Suprapubic skin (tissue), 4 donors: ENCODE measurements at places on chromosomes 12 and 14. TPM values are rescaled to one million over a fixed set of nuclear protein-coding genes. Genes with fewer than 3 reads are reported as not detected.

- no peaks in the 10 kb centered on the region for H3K36me3 ChIP-seq
- H3K27ac ChIP-seq, result no peak overlapping the region
- peaks cover 34% of the 10 kb centered on the region for H3K4me1 ChIP-seq
- H3K4me3 ChIP-seq, result no peak overlapping the region
These were observed 11.4 kb upstream of the ART4 start for GRCh38 chr12:14854586-14855183.

IL23A gene
- total RNA-seq, result not detected

PAN2 gene
- total RNA-seq, result 27.2 TPM

- no peaks in the 10 kb centered on the region for H3K27me3 ChIP-seq
- no peaks in the 10 kb centered on the region for H3K36me3 ChIP-seq
- no peak for DNase-seq
- peak overlapping the region; percentile 91 for H3K27ac ChIP-seq
These were observed 856 bp downstream of the ZBTB42 start for GRCh38 chr14:104801520-104802393.

DNA sequence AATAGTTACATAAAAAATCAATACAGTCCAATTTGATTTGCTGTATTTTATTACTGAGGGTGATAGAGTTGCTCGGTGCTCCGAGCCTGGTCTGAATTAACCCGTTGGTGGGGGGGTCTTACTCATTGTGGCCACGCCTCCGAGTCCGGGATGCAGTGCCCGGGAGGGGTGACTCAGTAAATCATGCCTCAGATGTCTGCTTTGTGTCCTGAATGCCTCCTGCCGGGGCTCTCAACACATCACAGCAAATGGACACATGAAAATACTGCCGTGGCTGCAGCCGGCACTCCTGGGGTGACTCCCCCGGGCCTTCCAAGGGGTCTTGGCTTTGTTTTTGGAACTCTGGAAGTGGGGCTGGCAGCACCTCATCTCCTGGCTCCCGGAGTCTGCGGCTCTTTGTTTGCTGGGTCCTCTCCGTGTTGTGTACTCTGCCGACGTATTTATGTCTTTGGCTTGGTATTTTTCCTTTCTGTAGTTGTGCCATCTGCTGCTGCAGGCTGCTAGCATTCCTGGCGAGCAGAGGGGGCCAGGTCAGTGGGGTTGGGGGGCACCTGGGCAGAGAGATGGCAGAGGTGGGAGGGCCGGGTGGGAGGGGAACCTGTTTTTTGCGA lies 129.0 kb downstream of the AACS start:
- no peak overlapping the region for H3K4me3 ChIP-seq
- H3K36me3 ChIP-seq, result no peaks in the 10 kb centered on the region
- no peak overlapping the region for H3K27ac ChIP-seq
- H3K27me3 ChIP-seq, result peaks cover 69% of the 10 kb centered on the region

DNA sequence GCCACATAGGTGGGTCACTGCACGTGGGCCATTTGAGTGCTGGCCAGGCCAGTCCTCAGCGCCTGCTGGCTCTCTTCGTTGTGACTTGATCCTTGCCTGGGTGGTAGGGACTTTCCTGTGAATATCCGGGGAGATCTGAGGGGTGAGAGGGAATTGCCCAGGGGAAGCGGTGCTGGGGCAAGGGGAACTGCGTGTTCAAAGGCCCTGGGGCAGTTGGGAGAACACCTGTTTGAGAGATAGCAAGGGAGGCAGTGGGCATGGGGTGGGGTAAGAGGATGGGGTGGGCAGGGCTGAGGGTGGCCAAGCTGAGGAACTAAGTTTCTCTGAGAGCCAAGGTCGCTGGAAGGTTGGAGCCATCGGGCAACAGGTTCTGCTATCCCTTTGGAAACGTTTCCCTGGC lies 25.0 kb downstream of the SETD1B start:
- peaks cover 65% of the 10 kb centered on the region for H3K36me3 ChIP-seq
- H3K27me3 ChIP-seq, result no peaks in the 10 kb centered on the region
- no peak overlapping the region for H3K4me3 ChIP-seq
- H3K27ac ChIP-seq, result no peak overlapping the region
- no peaks in the 10 kb centered on the region for H3K4me1 ChIP-seq

DNA sequence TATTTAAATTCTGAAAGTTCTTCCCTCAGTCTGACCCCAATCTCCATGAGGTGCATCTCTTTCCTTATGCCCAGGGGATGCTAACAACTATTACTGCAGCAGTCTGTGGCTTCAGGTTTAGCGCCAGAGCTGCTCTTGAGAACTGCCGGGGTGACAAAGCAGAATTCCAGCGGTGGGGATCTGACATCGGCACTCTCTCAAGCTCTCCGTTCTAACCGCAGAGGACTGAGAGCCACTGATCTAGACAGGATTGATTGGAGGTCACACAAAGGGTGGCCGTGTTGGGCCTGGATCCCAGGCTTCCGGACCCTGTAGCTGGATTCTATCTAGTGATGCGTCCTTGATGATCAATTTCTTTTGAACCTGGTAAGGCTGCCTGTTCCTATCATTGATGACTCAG lies 155.6 kb upstream of the TMEM132C start:
- H3K4me1 ChIP-seq, result no peaks in the 10 kb centered on the region
- no peak overlapping the region for H3K4me3 ChIP-seq
- DNase-seq, result no peak
- H3K36me3 ChIP-seq, result no peaks in the 10 kb centered on the region
- no peaks in the 10 kb centered on the region for H3K27me3 ChIP-seq
- no peak overlapping the region for H3K27ac ChIP-seq

DNA sequence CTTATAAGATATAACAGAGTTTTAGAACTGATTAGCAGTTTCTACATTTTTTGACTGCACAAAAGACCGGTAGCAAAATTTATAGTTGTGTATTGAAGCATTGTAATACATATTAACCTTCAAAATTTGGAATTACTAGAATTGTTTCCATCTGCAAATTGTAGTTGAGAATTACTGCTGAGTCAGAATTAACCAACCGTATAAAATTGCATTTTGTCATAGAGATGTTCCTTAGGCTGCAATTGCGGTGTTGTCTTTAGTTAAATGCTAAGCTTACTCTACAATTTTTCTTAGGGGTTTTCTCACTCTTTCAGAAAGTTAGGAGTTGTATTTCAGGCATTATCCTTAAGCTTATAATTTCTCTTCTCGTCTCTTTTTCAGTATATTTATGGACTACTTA lies 132.2 kb downstream of the PLEKHA5 start:
- no peak overlapping the region for H3K4me3 ChIP-seq
- DNase-seq, result no peak
- H3K27me3 ChIP-seq, result no peaks in the 10 kb centered on the region
- no peak overlapping the region for H3K27ac ChIP-seq

KRT74 gene
- 44.4 TPM for total RNA-seq

MSI1 gene
- total RNA-seq, result 0.81 TPM

- no peaks in the 10 kb centered on the region for H3K4me1 ChIP-seq
- no peak for DNase-seq
- H3K36me3 ChIP-seq, result no peaks in the 10 kb centered on the region
- no peak overlapping the region for H3K4me3 ChIP-seq
These were observed 305.2 kb upstream of the PDE3A start for GRCh38 chr12:20063116-20063515.

KRT78 gene
- 48.9 TPM for total RNA-seq

CLEC4D gene
- not detected for total RNA-seq

DNA sequence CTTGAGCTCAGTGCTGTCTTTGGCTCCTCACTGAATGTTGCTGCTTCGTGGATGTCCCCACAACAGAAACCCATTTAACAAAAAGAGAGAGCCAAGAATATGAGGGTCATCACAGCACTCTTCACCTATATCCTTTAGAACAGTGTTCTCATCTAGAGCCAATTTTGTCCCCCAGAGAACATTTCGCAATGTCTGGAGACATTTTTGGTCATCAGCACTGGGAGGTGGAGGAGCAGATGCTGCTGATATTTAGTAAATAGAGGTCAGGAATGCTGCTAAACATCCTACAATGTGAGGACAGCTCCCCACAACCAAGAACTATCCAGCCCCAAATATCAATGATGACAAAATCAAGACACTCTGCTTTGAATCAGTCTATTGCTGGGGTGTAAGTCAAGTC lies 92.5 kb downstream of the BBS10 start:
- H3K27ac ChIP-seq, result no peak overlapping the region
- no peaks in the 10 kb centered on the region for H3K36me3 ChIP-seq
- H3K27me3 ChIP-seq, result no peaks in the 10 kb centered on the region
- H3K4me1 ChIP-seq, result peaks cover 23% of the 10 kb centered on the region
- no peak for DNase-seq

GRCh38 chr12:12054993-12055392 lies 15.7 kb upstream of the BCL2L14 start:
- no peaks in the 10 kb centered on the region for H3K4me1 ChIP-seq
- H3K4me3 ChIP-seq, result no peak overlapping the region
- no peaks in the 10 kb centered on the region for H3K36me3 ChIP-seq
- H3K27me3 ChIP-seq, result no peaks in the 10 kb centered on the region
- DNase-seq, result no peak
